ENCODE measurements at places on chromosomes 12 and 14.

DNA sequence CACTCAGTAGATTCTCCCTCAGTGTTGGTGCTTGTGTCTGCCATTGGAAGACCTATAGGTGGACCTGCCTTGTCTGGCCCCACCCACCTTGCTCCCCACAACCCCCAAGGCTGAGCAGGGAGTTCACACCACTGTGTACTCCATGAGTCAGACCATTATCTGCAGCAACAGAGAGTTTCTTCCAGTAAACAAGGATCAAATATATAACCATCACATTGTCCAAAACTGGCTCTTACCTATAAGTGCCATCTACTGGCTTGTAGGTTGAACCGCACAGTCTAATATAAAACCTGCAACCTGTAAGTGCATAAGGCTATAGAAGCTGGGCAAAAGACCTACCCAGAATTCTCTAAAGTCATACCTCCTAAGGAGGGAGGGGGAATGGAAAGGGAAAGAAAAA lies 7.9 kb downstream of the TAS2R13 start:
- DNase-seq = no peak

DNA sequence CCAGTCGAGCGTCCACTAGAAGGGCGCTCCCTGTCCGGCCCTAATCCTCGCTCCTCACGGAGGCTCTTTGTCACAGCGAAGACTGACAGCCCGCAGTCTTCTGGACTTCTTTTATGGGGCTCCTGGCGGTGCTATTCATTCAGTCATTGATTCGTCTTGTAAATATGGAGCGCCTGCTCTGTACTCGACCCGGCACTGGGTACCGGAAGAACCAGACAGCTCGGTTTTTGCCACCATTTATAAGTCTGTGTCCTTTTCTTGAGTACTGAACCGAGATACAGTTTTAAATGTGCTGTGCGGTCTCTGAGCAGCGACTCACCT lies 570 bp downstream of the DMAC2L start:
- DNase-seq = no peak

DNA sequence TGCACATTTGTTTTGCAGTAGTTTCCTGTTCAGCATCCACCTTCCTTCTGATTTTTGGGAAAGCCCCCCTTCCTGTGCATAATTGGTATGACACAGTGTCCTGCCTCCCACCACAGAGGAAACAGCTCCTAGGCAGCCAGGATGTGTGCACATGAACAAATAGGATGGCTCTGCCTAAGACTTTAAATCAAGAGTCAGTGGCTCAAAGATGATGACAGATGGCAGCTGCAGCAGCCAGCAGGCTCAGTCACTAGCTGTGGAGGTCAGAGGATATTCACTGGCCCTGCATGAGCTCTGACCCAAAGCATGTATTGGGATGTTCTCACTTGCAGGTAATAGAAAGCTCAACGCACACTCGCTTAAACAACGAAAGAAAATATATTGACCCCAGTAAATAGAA lies 90.3 kb downstream of the KCNK10 start:
- no peak for DNase-seq

DNA sequence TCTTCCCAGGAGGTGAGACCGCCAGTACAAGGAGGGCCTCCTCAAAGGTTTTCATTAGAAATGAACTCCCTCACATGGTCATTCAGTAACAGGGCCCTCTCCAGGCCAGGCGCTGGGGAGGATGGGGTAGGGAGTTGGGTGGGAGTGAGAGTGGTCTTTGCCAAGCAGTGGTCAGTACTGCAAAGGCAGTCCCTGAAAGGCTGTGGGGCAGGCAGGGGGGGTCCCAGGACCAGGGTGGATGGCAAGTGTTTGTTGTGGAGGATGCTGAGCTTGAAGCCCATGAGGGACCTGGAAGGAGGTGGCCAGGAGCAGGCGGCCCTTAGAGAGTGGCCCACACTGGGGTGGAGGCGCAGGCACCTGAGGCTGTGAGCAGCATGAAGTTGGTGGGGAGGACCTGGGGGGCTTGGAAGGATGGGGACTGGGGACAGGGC lies 26.1 kb downstream of the CEP170B start:
- DNase-seq = no peak

GRCh38 chr12:9049520-9050133 lies 60.3 kb downstream of the KLRG1 start:
- DNase-seq = peak; percentile 40

GRCh38 chr12:66405395-66405794 lies 103.1 kb downstream of the HELB start:
- no peak for DNase-seq

DNA sequence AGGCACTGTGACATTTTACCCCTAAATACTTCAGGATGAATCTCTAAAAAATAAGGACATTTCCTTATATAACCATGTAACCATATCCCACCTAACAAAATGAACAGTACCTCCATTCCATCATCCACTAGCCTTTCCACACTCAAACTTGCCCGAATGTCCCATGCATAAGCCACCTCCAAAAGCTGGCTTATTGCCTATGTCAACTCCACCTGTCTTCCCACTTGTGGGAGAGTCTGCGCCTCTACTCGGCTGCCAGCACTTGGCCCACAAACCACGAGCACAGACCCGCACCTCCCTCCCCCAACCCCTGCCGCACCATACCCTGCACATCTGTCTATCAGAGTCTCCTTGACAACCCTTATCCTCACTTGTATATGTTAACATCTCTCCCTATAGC lies 165.8 kb downstream of the CALM1 start:
- no peak for DNase-seq

DNA sequence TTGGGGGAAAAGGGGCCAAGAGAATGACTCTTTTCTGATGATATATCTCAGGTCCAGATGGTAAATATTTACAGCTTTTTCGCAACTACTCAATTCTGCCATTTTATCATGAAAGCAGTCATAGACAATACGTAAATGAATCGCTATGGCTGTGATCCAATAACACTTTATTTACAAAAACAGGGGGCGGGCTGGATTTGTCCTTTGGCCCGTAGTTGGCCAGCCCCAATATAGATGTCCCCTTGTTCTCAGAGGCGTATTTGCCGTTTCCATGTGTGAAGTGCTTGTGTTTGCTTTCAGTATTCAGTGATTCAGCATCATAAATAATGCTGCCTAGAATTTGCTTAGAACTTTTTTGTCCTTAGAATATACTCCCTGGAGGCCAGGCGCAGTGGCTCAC lies 77.2 kb downstream of the CCDC92 start:
- no peak for DNase-seq

GRCh38 chr14:75982266-75983018 lies 647 bp upstream of the TGFB3 start:
- peak; percentile 90 for DNase-seq

DNA sequence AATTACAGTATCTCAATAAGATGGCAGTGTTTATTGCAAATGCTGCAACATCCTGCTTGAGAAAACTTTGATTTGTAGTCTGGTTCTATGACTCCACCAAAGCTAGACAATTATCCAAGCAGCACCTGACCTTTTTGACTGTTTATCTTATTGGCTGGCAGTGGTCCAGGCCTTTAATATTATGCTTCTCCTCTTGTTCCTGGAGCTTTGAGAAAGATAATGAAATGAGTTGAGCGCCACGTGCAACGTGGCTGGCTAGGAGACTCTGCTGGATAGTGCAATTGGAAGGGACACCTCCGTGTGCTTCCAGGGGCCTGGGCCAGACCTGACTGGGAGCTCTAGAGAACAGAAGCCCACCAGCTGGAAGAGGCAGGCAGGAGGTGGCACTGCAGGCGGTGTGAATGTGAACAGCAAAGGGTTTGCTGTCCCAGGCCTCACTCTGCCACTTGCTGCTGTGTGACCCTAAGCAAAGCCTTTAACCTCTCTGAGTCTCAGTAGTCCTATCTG lies 349.3 kb downstream of the CACNA1C start:
- DNase-seq = no peak

- no peak for DNase-seq
These were observed 14.5 kb upstream of the KLRD1 start for GRCh38 chr12:10293151-10293550.

DNA sequence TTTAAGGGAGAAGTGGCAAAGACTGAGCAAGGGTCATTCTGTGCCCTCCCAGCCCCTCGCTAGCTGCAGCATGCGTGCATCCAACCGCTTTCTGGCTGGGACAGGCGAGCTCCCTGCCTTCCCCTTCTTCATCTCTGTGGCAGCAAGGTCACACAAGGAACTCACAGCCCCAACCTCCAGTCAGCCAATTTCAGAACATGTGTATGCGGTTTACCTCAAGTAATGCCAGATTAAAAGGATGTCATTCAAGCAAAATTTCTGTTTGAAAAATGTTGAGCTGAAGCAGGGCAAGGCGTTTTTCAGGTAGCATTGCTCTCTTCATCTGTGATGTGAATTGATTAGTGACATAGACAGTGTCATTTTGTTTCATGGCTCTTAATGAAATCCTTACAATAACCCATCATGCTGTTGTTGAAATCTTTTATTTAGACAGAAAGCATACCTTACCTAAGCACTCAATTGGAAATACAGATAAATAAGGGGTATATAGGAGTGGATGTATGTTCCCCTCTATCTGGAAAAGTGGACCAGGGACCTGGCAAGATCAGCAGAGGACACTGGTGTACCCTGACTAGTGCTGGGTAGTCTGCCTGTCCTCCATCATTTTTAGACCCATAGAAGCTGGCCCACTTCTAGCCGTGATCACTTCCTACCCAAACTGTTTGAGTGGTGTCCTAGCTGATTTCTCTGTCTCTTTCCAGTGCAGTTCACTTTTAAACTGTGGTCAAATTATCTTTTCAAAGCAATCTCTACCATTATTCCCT lies 82.8 kb upstream of the NEDD1 start:
- DNase-seq = no peak

- DNase-seq = no peak
These were observed 145.7 kb downstream of the NUAK1 start for GRCh38 chr12:105992849-105993740.

- no peak for DNase-seq
These were observed 308.0 kb downstream of the PPFIA2 start for GRCh38 chr12:81450920-81451739.

GRCh38 chr14:28305938-28306337 lies 460.6 kb upstream of the FOXG1 start:
- no peak for DNase-seq

DNA sequence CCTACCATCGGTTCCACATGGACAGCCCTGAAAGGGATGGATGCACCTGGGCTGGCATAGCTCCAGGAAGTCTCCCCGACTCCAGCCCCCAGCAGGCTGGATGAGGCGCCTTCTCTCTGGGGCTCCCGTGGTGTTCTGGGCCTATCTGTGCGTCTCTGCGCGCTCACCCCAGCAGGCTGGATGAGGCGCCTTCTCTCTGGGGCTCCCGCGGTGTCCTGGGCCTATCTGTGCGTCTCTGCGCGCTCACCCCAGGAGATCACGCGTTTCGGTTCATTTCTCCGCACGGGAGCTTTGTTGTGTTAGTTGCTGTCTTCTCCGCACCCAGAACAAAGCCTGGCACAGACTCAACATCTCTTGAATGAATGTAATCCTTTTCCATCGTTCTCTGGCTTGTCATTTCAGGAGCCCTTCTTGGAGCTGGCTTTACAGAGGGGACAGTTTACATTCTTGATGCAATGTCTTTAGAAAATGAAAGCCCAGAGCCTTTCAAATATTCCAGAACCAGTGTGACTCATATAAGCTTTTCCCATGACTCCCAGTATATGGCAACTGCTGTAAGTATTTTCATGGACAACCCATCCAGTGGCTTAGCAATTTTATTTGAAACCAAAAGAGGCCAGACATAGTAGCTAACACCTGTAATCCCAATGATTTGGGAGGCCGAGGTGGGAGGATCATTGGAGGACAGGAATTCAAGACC lies 40.3 kb downstream of the CFAP251 start:
- no peak for DNase-seq
